ENCODE measurements at places on chromosomes 3 and 15. TPM values are rescaled to one million over a fixed set of nuclear protein-coding genes. Genes with fewer than 3 reads are reported as not detected.
A peak's percentile ranks its signal among the peaks of the same experiment; 100 is the strongest.

DNA sequence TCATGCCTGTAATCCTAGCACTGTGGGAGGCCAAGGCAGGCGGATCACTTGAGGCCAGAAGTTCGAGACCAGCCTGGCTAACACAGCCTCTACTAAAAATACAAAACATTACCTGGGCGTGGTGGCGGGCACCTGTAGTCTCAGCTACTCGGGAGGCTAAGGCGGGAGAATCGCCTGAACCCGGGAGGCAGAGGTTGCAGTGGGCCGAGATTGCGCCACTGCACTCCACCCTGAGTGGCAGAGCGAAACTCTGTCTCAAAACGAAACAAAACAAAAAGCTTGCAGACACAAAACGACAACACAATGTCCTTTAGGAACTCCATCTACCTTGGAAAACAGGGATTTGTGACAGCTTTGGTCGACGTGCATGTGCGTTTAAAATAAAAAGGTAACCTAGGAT, 716 bp upstream of the KLHL24 start:
- DNase-seq, result no peak

Gene ROPN1
- 33.4 TPM for total RNA-seq

DNA sequence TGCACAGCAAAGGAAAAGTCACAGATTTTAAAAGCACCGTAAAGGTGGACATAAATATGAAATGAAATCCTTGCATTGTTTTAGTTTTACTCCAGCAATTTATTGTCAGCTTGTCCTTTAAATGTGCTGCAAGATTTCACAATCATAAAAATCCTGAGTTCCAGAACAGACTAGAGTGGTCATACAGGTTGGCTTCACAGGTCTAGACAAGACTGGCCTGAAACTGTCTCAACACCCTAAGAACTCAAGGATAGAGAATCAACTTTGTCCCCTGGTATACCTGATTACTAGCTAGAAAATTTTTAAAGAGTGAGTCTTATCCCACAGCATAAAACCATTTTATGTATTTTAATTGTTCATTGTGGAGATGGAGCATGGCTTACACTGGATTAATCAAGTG, 521.7 kb upstream of the MCTP2 start:
- DNase-seq, result no peak

Gene C15orf62
- not detected for total RNA-seq

GRCh38 chr3:124351430-124352148, 359.7 kb upstream of the ROPN1 start:
- DNase-seq, result peak; percentile 81

DNA sequence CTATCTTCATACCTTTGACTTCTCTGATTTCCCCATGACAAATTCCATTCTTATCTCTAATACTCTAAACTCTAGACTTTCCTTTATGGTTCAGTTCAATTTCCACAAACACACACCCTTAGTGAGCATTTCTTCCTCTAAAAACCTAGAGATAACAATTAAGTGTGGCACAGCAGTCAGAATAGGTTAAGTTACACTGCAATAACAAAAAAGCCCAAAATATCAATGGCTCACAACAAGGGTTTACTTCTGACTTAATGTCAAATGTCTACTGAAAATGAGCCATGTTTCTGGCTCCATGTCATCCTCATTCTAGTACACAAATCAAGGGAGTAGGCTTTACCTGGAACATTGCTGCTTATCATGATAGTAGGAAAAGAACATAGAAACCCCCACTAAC, 123.8 kb downstream of the TAFA4 start:
- no peak for DNase-seq

Gene PAK6
- total RNA-seq, result not detected

GRCh38 chr3:124761250-124761796, 31.1 kb downstream of the UMPS start:
- peak; percentile 84 for DNase-seq

Gene CLDN16
- not detected for total RNA-seq

DNA sequence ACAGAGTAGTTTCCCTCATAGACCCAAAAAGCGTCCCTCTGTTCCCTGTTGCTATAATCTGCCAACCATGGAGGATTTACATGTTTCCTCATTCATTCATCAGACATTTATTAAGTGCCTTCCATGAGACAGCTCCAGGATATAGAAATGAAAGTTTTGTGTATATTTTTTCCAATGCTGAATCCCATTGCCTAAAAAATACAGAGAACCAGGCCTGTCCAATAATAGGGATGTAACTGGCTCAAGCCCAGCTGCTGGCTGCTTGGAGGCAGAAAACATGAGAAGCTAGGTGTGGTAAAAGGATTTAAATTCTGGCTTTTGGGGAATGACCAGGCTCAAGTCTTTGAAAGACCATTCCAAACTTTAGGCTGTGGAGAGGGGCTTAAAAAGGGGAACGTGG, 41.5 kb downstream of the RARB start:
- no peak for DNase-seq

GRCh38 chr3:183638101-183638852, 2.9 kb downstream of the KLHL24 start:
- DNase-seq, result no peak

Gene ITGA11
- total RNA-seq, result not detected

Gene STAB1
- not detected for total RNA-seq

DNA sequence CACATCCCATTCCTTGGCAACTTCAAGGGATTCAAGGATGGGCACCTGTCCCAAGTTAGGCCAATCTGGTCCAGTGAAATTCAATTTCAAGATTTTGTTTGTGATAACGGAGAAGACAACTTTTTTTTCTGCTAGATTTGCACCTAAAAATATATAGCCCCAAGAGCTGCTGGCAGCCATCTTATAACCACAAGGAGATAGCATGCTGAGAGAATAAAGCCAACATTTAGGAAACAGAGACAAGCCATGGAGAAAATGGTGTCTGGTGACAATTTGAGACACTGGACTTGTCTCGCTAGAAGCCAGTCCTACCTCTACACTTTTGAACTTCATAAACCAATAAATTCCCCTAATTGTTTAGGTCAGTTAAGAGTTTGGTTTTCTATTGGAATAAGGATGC, 5.4 kb downstream of the PARL start:
- no peak for DNase-seq

DNA sequence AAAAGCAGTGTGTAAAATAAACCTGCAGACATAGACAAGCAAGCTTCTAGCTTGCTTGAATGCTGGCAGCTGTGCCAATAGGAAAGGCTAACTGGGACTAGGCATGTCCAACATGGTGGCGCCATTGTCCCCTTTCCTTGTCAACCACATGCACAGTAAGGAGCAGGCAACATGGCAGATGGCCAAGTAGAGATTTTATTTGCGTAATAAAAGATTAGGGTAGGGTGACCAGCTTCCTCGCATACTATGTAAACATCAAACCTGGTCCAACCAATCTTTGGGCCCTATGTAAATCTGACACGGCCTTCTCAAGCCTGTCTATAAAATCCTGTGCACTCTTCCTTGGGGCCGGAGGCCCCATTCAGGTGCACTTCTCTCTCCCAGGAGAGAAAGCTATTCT, 575.4 kb upstream of the GOLIM4 start:
- no peak for DNase-seq

DNA sequence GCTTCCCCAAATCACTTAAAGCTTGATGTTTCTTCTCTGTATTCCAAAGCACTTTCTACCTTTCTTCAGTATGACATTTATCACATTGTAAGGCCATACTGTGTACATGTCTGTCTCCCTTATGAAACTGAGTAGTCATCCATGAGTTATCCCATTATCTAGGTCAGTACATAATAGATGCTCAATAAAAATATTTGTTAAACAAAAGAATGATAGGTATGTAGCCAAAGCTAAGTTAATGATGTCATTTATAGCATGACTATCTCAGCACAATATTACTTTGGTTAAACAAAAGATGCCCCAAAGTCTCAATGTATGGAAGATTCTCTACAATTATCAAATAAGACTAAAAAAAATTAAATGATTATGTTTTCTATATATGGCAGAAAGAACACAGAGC, 3.1 kb upstream of the TMCO5A start:
- no peak for DNase-seq

- DNase-seq, result peak; percentile 58
Observed at GRCh38 chr15:63210151-63211091, 21.0 kb downstream of the RAB8B start.

Gene SCN5A
- total RNA-seq, result 1.0 TPM

DNA sequence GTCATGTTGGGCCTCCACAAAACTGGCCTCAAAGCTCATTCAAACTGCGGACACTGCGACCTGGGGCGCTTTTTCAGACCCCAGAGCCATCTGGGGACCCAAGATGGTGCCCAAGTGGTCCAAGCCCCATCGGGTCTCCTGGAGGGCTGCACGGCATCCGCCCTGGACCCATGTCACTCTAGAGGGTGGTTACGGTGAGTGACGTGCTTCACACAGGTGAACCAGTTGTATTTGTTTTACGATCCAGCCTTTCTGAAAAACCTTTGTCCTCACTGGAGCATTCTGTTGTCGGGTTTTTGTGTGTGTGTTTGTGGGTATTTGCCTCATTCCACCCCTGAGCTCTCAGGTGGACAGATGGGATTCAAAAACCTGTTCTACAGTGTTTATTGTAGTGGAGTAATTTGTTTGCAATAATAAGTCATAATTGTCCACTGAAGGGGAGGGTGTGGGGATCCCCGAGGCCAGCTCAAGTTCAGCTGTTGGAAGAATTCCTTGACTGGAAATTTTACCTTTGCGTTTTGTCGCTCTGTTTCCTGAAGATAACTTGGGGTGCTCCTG, 1.9 kb downstream of the SLC51A start:
- DNase-seq, result no peak

- DNase-seq, result no peak
Observed at GRCh38 chr15:29693225-29693624, 129.0 kb downstream of the TJP1 start.
